ENCODE measurements at places on chromosomes 11 and 22.

- ATAC-seq, result no peak
Observed at GRCh38 chr22:27295040-27295439, 506.5 kb downstream of the MN1 start.

DNA sequence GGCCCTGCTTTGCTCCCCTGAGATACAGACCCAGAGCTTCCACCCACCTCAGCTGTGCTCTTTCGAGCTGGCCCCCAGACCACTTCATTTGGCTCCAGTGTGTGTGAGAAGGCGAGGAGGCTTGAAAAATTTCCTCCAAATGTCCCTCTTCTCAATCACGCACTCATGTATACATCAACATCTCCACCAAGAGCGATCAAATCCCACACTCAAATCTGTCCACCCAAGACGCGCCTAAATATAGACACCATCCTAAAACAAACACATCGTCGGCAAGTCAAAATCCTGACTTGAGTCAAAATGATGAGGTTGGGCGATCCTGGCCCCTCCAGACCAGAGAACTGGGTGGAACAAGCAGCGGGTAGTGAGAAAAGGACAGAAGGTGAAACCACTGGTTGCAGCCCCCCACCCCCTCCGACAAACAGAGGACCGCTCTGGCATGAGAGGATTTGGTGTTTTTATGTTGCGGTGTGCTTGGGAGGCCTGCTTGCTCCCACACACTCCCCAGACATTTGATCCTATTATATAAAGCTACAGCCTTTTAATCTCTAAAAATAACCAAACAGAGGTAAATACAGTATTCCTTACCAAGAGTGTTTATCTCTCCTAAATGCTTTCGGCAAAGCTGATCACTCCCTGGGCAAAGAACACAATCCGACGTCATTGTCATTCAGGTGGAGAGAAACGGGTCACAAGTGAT lies 10.2 kb downstream of the MN1 start:
- no peak for ATAC-seq

DNA sequence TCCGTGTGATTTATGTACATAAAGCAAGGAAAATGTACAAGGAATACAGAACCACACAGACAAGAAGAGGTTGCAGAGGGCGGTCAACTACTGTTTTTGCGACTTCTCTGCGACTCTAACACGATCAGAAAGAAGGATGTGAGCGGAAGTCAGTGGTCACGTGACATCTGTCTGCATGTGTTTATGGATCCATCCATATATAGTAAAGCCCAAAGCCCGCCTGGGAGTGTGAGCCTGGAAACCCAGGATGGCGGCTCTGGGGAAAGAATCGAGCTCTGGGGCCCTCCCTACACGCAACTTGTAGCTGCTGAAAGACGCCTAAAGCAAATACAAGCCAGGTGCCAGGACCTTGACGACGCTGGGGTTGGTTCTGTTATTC lies 8.8 kb downstream of the OSBPL5 start:
- no peak for ATAC-seq

- ATAC-seq, result no peak
Observed at GRCh38 chr11:97202613-97203292, 812.9 kb downstream of the JRKL start.

GRCh38 chr11:69860796-69861445 lies 41.7 kb upstream of the FGF3 start:
- no peak for ATAC-seq

GRCh38 chr11:97158243-97158642 lies 768.4 kb downstream of the JRKL start:
- no peak for ATAC-seq

DNA sequence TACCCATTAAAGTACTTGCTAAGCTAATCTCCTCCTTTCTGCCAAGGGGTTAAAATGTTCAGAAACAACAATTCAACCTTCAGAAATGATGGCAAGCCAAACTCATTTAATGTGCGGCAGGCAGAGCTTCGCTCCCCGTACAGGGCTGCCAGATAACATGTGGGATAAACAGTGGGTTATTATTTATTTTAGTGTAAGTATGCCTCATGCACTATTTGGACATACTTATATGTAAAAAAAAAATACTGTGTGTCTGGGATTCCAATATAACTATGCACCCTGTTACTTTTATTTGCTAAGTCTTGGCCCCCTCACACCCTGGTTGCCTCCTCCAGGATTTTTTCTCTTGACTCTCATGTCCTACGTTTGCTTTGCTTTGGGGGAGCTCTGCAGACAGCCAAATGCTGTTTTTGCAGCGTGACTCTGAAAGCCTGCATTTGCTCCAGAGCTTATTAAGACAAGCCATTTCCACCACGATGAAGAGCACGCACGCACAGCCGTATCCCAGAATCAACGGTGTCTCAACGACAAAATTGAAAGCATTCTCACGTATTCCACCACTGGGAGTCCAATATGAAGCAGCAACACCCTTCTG lies 86.5 kb upstream of the SHANK2 start:
- no peak for ATAC-seq

GRCh38 chr11:3221408-3222002 lies 2.9 kb upstream of the MRGPRG start:
- no peak for ATAC-seq

GRCh38 chr11:86702220-86702983 lies 30.0 kb upstream of the ME3 start:
- ATAC-seq, result peak; percentile 63

DNA sequence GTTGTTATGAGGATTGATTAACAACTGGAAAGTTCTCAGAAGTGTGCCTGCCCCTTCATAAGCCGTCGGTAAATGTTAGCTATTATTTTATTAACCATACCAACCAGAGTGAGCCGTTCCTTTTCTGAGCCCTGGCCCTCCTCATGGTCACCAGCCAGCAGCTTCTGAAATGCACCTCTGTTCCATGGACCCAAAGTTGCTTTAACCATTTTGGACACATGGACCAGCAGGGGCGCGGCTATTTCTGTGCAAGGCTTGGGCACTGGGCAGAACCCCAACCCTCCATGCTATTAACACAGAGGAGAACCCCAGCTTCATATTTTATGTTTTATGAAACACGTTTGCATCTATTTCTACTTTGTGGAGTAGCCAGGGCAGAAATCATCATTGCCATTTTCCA lies 18.6 kb upstream of the SCGB1A1 start:
- peak; percentile 6 for ATAC-seq

GRCh38 chr11:115660030-115660805 lies 156.0 kb upstream of the CADM1 start:
- ATAC-seq, result no peak

GRCh38 chr11:122882189-122882856 lies at the start of gene JHY:
JHY (plus strand) TSS chr11:122882759; CDS start chr11:122885850, 3,091 bp downstream.
- no peak for ATAC-seq

DNA sequence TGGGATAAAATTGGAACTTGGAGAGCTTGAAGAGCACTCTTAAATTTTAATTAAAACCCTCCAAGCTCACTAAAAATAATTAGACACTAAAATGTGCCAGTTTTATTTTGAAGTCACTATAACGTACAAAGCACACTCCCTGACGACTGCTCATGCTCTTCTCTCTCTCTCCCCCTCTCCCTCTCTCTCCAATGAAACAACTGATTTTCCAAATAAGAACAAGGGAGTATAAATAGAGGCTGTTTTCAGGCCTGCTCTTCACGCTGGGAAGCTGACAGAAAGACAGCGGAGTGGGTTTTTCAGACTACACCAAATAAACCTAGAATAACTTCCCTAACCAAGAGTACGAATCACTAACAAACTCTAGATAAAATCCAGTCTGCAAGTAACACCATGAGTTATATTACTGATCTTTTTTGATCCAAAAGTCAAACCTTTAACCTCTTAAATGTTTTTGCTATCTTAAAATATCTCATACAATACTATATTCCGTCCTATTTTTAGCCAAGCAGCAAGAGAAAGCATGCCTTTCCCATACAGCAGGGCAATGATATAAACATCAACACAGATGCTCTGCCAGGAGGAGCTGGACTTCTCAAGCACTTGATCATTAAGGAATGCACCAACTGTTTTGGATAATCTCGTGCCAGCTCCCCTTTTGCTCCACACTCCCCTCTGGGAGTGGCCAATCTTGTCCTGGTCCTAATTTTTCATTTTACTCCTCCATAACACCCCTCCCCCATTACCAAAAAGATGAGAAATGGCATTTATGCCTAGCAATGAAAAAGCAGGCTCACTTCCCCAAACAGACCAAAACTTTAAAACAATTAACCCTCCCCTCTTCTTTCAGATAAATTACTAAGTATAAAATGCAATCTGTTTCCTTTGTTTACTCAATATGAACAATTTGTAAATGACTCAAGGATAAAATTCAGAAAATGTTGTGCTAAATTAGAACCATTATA lies 116.9 kb downstream of the SOX6 start:
- no peak for ATAC-seq

DNA sequence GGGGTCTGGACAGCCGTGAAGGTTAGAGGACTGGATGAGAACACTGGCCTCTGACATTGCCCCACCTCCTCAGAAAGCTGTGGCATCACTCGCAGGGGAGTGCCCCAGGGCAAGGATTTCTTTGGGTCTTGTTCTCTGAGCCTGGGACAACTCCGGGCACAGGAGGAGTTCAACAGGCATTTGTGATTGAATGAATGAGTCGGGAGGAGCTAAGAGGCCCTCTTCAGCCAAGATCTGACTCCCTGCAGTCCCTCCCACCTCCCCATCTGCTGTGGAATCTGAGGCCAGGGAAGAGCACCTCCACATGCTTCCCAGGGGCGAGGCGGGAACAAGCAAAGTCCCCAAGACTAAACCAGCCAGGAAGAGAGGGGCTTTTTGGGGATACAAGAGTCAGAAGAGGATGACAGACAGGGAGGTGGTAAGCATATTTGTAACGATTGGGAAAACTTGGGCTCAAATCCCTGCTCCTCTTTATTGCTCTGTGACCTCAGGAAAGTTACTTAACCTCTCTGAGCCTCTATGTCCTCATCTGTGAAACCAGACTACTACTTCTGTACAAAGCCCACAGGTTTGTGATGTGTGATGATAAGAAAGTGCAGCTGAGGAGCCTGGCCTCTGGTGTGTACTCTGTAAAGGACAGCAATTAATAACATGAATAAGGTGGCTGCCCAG lies 6.4 kb downstream of the TP53I11 start:
- ATAC-seq, result no peak

- ATAC-seq, result no peak
Observed at GRCh38 chr11:113664069-113664980, 41.8 kb downstream of the TMPRSS5 start.

DNA sequence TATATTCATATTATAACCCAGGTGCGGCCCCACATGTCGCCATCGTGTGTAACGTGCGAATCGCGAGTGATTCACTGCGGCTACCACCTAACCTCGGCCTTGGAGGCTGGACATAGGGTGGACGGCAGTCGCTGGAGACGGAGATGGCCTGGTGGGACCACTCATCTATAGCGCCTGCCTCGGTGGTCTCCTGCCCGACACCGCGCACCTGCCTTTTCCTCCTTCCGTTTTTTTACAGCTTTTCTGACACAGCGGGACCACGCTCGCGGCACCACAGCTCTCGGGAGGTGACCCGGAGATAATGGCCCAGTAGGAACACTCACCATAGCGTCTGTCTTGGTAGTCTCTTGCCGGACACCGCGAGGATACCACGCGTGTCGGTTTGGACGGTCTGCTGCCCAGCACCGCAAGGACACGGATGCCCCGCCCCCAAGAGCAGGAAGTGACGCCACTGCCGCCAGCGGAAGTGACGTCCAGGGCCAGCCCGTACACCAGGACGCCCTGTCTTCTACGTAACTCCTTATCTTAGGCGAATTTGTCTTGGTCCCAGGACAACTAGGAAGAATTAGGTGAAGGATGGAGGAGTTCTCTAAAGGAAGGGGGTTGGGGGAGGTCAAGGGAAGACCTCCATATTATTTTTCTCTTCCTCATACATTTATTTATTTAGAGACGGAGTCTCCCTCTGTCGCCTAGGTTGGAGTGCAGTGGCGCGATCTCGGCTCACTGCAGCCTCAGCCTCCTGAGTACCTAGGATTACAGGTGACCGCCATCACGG lies 6.4 kb downstream of the SNU13 start:
- peak; percentile 98 for ATAC-seq

DNA sequence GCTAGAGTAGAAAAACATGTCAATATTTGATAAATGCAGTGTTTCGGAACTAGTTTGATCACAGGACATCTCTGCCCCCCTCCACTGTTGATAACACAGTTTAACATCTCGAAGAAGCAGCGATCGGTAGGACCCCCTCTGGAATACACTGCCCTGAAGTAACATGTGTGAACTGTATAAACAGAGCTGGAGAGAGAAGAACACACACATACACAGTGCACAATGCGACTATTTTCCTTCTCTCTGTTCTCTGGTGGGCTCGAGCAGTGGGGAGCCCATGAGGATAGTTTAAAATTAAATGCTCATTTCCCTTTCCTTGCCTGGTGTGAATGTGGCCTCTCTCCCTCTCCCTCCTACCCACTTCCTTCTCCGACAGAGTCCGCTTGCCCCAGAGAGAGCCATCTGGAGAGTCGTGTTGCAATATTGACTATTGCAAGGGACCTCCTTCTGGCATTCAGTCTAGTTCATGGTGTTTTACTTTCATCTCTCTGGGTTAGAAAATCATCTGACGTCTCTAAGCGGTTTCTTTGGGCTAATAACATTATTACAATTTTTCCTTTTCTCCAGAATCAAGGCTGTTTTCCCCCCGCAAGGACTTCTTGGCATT lies 51.6 kb upstream of the BARX2 start:
- ATAC-seq, result no peak

- no peak for ATAC-seq
Observed at GRCh38 chr22:22605074-22605404, 39.4 kb upstream of the GGTLC2 start.

- peak; percentile 71 for ATAC-seq
Observed at GRCh38 chr11:71988050-71988449, 10.7 kb upstream of the IL18BP start.

- no peak for ATAC-seq
Observed at GRCh38 chr11:63574856-63575602, 11.8 kb upstream of the PLAAT2 start.

GRCh38 chr11:116070520-116070919 lies 566.3 kb upstream of the CADM1 start:
- no peak for ATAC-seq

DNA sequence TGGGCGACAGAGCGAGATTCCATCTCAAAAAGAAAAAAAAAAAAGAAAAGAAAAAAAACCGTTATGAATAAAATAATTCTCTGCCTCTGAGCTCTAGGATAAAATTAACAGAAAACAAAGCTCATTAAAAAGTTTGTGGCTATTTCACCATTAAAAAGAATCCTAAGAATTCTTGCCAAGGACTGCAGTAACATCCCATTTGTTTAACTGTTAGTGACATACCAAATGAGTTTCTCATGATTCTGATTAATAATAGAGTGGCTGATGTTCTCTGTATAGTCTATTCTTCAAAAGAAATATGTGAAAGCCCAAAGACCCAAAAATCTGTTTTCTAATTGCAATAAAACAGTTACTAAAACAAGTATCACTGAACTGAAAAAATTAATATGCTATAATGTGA lies 19.7 kb downstream of the CLNS1A start:
- ATAC-seq, result peak; percentile 45
